Stimulated activated CD8-positive, alpha-beta memory T cell treated with anti-CD3 and anti-CD28 coated beads, Interleukin-7, amount 100 ng/mL, for 1 hour (primary cell): ENCODE measurements at places on chromosomes 16 and 17.

- no peak for DNase-seq
Observed at GRCh38 chr17:78029697-78030096, 71.2 kb downstream of the TNRC6C start.

- no peak for DNase-seq
Observed at GRCh38 chr17:79544142-79544914, 66.5 kb downstream of the RBFOX3 start.

GRCh38 chr17:37488607-37489196, 989 bp upstream of the DUSP14 start:
- DNase-seq: peak; percentile 15

DNA sequence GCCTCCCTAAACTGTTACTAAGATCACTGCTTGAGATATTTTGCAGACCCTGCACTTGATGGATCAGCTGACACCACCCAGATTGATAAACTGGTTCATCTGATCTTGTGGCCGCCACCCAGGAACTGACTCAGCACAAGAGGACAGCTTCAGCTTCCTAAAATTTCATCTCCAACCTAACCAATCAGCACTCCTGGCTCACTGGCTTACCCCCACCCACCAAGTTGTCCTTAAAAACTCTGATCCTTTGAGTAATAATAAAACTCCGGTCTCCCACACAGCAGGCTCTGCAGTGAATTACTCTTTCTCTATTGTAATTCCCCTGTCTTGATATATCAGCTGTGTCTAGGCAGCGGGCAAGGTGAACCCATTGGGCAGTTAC, 174.8 kb downstream of the UTP18 start:
- DNase-seq: no peak

DNA sequence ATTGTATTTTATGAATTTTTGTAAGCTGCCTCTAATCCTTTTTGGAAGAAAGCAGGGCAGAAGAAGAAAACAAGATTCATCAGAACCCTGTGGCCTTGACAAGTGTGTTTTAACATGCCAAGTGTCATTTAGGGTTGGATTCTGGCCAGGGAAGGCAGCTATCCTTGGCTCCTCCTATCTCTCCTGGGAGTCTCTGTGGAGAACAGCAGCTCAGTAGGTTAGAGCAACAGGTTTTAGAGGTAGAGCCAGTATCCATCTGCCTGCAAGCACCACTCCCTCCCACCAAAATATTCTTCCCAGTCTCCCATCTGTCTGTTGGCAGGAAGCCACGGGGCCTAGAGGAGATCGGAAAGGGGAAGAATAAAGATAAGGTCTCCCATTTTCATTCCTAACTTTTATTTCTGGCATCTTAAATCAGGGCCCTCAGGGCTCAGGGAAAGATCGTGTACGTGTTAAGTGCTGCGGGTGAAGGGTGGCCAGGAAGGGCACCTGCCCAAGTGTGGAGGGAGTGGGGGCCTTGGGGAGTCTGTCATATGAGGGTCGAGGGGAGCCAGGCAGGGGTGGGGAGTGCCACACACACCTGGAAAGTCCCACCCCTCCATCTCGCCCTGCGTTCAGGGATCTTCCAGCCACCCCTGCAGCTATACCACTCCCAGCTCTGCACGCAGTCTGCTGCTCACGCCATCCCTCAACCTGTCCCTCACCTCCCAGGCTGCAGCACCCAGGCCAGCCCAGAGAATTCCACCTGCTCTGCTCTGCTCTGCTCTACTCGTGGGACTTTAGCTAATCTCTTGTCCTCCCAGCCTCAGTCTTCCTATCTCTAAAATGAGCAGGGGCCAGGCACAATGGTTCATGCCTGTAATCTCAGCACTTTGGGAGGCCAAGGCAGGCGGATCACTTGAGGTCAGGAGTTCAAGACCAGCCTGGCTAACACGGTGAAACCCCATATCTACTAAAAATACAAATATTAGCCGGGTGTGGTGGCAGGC, 17.1 kb upstream of the CPSF4L start:
- no peak for DNase-seq

DNA sequence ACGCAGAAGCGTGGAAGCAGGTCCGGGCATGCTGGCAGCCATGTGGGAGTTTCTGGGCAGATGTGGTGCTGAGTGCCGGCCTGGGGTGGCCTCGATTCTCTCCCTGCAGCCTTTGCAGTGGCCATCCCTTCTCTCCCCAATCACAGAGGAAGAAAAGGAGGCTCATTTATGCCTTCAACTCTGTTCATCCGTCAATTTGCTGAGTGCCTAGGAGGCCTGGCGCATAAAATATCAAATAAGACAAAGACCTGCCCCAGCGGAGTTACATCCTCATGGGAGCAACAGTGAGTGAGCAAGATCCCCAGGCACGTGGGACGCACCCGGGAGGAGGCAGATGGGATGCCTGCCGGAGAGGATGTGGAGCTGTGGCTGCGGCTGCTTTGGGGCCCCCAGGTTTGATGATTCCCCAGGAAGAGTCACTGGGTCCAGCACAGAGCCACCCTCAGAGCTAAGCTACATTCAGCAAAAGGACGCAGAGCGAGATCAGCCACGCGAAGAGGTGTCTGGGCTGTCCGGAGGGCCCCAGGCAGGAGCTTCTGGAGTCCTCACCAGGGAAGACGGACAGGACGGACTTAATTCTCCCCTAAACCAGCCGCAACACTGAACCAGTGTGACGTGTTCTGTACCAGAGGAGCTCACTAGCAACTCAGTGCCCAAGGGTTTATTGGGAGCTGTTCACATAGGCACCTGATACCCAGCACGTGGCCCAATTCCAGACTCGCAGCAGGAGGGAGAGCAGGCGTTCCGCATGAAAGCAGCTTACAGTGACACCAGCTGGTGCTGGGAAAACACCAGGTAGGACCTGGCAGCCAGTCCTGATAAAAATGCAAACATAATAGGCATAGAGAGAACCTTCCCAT, 11.3 kb downstream of the CA5A start:
- no peak for DNase-seq

DNA sequence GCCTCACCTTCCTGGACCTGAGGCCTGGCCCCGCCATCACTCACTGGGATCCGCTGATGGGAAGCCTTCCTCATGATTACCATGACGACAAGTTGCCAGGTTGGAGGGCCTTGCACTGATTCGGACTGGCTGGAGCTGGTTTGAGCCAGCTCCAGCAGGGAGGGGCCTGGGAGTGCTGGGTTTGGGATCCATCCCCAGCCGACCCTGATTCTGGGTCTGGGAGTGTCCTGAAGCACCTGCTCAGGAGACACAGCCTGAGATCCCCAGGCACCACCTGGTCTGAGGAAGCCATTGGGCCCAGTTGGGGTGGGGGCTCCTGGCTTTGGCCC, 5.9 kb upstream of the BAIAP3 start:
- no peak for DNase-seq

GRCh38 chr17:40355804-40356758, 8.5 kb downstream of the GJD3 start:
- DNase-seq: no peak

DNA sequence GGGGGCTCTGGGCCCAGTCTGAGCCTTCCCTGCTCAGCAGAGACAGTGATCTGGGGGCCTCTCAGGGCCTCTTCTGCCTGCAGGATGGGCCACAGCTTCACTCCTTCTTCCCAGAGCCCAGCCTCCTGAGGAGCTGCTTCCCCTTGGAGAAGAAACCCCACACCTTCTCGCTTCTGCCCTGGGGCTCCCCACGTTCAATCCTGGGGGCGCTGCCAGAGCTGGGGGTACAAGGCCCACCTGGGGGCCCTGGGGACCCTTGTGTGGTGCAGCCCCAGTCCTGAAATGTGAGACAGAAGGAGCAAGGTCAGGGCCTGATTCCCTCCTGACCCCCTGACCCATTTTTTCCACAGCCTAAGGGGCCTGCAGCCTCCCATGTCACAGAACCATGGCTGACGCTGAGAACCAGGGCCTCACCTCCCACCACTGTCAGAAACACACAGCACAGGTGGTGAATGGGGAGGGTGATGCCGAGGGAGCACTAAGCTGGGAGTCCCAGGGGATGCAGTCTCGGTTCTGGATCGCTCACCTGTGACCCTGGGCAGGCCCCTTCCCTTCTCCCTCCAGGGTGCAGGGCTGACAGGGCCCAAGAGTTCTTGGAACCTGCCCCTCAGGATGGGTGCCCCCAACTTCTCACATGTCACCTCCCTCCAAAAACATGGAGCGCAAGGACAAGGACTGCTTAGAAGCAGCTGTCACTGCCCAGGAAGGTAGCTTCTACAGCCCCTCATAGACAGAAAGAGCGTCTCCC, 21.6 kb upstream of the MPO start:
- DNase-seq: no peak

GRCh38 chr16:17159617-17160016, 311.1 kb downstream of the XYLT1 start:
- no peak for DNase-seq

- no peak for DNase-seq
Observed at GRCh38 chr17:55722742-55723487, at the start of gene TMEM100. TMEM100 (minus strand) TSS chr17:55722864; CDS start chr17:55721070, 1,794 bp downstream.

DNA sequence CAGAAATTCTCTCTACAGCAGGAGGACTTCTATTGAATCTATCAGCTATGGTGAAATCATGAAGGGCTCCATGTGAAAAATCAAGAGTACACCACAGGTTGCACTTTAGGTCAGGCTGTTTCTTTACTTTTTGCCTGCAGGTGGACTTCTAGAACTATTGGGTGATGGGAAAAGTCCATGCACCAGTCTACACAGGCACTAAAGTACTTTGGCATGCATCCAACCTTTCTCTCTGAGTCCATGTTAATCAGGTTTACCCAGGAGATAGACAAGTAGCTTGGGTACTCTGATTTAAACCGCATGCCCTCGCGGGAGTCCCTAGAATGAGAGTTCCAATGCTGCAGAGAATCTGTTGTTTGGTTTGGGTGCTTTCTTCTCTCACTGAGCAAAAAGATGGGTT, 9.1 kb upstream of the ANKFN1 start:
- no peak for DNase-seq

DNA sequence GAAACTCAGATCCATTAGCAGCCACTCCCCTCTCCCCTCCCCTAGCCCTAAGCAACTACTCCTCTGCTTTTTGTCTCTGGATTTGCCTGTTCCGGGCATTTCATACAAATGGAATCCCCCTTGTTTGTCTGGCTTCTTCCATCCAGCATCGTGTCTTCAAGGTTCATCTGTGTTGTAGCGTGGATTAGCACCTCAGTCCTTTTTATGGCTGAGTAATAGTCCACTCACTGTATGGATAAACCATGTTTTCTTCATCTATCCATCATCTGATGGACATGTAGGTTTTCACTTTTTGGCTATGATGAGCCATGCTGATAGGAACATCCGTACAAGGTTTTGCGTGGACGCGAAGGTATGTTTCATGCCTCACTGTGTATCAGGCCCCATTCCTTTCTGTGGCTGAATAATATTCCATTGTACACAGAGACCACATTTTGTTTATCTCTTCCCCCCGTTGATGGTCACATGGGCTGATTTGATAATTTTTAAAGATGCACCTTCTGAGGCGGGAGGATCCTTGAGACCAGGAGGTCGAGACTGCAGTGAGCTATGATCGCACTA, 8.9 kb upstream of the GSE1 start:
- DNase-seq: no peak

GRCh38 chr16:74601126-74601871, 5.6 kb downstream of the GLG1 start:
- DNase-seq: peak; percentile 11

DNA sequence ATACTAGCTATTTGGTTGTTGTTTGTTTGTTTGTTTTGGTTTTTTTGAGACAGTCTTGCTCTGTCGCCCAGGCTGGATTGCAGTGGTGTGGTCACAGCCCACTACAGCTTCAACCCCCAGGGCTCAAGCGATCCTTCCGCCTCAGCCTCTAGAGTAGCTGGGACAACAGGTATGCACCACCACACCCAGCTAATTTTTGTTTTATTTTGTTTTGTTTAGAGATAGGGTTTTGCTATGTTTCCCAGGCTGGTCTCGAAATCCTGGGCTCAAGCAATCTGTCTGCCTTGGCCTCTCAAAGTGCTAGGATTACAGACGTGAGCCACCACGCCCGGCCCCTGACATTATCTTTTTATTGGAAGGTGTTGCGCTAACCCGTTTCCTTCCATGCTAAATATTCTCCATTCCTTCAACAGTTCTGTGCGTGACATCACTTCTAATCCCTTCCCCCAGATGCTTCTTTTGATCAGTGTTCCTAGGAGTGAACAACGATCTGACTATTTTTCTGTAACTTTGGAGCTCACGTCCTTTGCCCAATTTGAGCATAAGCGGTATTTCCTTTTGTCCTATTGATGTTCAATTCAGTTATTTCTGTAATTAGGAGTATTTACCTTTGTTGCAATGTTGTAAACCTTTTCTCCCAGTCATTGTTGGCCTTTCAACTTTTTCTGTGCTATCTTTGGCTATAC, 30.2 kb upstream of the EMP2 start:
- DNase-seq: no peak

DNA sequence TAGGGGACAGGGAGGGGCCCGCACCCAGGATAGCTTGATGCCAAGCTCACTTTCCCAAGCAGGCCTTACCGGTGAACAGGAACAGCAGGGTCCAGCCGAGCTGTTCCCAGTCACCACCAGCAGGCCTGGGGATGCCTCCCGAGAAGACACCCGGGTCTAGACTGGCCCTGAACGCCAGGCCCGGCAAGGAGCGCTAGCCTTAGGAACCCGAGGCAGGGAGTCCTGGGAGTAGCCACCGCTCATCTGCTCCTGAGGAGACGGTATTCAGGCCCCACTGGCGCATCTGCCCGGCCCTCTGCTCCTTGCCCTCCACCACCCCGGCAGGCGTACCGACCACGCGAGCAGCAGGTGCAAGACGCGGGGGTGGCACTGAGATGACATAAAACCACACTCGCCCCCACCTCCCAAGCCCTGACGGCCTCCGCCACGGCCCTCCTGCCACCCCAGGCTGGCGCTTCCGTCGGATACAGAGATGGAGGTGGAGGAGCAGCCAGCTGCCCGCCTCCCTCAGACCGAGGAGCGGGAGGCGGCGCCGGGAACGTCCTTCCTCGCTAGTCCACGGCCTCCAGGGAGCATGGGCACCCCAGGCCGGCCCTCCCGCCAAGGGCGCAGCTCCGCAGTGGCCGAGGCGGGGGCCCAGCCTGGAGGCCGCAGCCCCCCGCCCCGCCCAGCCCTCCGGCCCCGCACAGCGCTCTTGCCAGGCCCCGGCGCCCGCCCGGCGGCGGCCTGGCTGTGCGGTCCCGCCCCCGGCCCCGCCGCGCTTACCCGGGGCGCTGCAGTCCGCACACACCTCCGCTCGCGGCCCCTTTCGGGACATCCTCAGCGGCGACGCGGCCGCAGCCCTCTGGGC, 661 bp downstream of the GIT1 start:
- DNase-seq: no peak

DNA sequence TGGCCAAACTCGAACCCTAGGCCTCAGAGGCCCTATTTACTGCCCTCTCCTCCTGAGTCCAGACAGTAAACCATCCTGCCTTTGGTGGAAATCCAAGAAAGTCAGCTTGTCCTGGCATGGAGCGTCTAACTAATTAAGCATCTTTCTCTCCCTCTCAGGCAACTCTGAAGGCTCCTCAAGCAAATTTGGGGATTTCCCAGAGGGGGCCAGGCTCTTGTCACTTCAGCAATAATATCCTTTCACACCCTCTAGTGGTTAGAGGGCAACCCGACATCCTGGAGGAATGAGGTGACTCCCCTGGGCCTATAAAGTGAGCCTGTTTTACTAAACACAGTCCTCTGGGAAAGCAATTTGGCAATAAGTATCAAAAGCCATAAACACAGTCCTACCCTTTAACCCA, 60.4 kb downstream of the NOG start:
- peak; percentile 6 for DNase-seq

GRCh38 chr16:31145398-31145990, 4.4 kb downstream of the PRSS36 start:
- DNase-seq: no peak
